Camera-type eye (tissue), 1 donor: ENCODE measurements at places on chromosomes 7 and 10. TPM values are rescaled to one million over a fixed set of nuclear protein-coding genes. Genes with fewer than 3 reads are reported as not detected.

Gene PLXDC2
- total RNA-seq: 65.8 TPM

Gene IDE
- 27.8 TPM for total RNA-seq

Gene RNLS
- total RNA-seq: 14.6 TPM

Gene MKI67
- total RNA-seq: 16.4 TPM

Gene PNLIP
- not detected for total RNA-seq

Gene CAV2
- 38.8 TPM for total RNA-seq

Gene PSD
- 49.2 TPM for total RNA-seq

Gene KCP
- total RNA-seq: 1.9 TPM

Gene RASA4B
- total RNA-seq: 42.7 TPM

Gene IDI2
- not detected for total RNA-seq

Gene PRSS37
- not detected for total RNA-seq

Gene VWA2
- total RNA-seq: 3.0 TPM

Gene PKD2L1
- 0.16 TPM for total RNA-seq

Gene VKORC1L1
- 30.3 TPM for total RNA-seq

Gene ZNF777
- 10.9 TPM for total RNA-seq

Gene PAX2
- total RNA-seq: 5.2 TPM

Gene FAM241B
- 5.1 TPM for total RNA-seq

Gene SEPHS1
- 70.8 TPM for total RNA-seq

Gene STOX1
- total RNA-seq: 7.4 TPM

Gene LRIT2
- total RNA-seq: 4.0 TPM

Gene TAS2R3
- 4.2 TPM for total RNA-seq

Gene LRRC18
- not detected for total RNA-seq

Gene PNLIPRP2
- total RNA-seq: not detected

Gene WEE2
- 0.27 TPM for total RNA-seq

Gene DBF4
- total RNA-seq: 23.5 TPM

Gene TAS2R5
- 8.6 TPM for total RNA-seq

Gene SYNPO2L
- 2.5 TPM for total RNA-seq

Gene GRID2IP
- total RNA-seq: not detected

Gene ZNF107
- 13.6 TPM for total RNA-seq
